T-helper 2 cell treated with Interferon-gamma antibody and Interleukin-4, amounts not matched to agents 5 μg/mL and 100 μg/mL, for 36 hours (primary cell): ENCODE measurements at places on chromosomes 1 and 21.
A peak's percentile ranks its signal among the peaks of the same experiment; 100 is the strongest.

GRCh38 chr1:181318858-181319235 is 164.5 kb upstream of the CACNA1E start:
- no peak for DNase-seq
- peak overlapping the region; percentile 1 for H3K4me3 ChIP-seq
- peaks cover 10% of the 10 kb centered on the region for H3K4me1 ChIP-seq
- peaks cover 69% of the 10 kb centered on the region for H3K27me3 ChIP-seq

DNA sequence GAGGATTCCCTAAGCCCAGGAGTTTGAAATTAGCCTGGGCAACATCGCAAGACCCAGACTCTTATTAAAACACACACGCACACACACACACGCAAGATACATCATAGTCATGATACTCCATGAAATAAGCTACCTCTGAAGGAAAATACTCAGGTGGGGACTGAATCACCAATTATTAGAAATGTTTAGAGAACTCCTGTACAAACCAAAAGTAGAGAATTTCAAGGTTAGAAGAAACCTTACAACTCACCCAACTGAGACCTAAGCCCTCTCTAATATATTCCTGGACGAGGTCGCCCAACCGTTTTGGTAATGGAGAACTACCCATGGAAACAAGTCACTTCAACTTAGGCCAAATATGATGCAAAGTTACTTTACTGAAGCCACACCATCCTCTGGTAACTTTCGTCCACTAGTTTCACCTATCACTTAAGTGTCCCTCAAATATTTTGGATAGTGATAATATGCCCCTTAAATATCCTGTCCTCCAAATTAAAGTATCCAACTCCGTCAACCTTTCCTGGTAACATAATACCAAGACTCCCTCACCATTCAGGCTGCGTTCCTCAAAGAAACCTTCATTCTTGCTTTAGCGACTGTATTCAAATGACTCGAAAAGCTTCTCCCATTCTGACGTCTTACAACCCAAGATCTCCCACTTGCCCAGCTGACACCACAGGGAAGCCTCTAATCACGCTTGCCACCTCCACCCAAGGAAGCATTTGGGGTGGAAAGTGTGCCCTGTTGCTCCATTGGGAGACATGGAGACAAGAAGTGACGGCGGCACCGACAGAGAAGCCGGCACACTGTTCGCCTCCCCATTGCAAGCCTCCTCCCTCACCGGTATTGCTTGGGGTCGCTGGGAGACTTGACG is 856 bp downstream of the NRDC start:
- H3K4me3 ChIP-seq = no peak overlapping the region
- peak; percentile 9 for DNase-seq
- peaks cover under 1% of the 10 kb centered on the region for H3K27me3 ChIP-seq
- H3K4me1 ChIP-seq = peaks cover 28% of the 10 kb centered on the region
- H3K36me3 ChIP-seq = peaks cover 25% of the 10 kb centered on the region
- no peak overlapping the region for H3K27ac ChIP-seq

- H3K36me3 ChIP-seq = no peaks in the 10 kb centered on the region
- no peaks in the 10 kb centered on the region for H3K4me1 ChIP-seq
- H3K27me3 ChIP-seq = peaks cover 2% of the 10 kb centered on the region
- H3K4me3 ChIP-seq = no peak overlapping the region
Measured at GRCh38 chr1:208036106-208036808, 125.3 kb upstream of the CD34 start.

- peak overlapping the region; percentile 96 for H3K27ac ChIP-seq
- H3K4me3 ChIP-seq = peak overlapping the region; percentile 96
- DNase-seq = no peak
Measured at GRCh38 chr1:32223683-32224082, 1.5 kb downstream of the EIF3I start.

DNA sequence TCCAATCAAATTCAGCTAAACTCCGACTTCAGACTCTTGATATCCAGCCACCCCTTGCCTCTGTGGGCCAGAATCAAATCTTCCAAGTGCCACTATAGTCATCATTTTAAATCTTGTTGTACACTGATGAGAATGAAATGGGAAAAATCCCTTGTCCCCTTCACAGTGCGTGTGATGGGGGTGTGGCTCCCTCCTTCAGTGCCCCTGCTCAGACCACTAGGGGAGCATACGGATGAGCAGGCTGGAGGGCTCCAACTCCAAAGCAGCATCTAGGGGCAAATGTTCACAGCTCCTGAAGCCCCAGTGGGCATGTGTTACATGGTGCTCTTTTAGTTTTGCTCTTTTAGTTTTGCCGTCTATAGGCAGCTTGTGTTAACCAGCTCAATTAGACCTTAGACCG is 35.4 kb upstream of the HSD3B1 start:
- peaks cover 6% of the 10 kb centered on the region for H3K4me1 ChIP-seq
- H3K36me3 ChIP-seq = no peaks in the 10 kb centered on the region
- peaks cover 3% of the 10 kb centered on the region for H3K27me3 ChIP-seq
- DNase-seq = no peak

GRCh38 chr1:206011057-206011456 is 7.9 kb upstream of the RAB7B start:
- DNase-seq = peak; percentile 23
- peaks cover 5% of the 10 kb centered on the region for H3K27me3 ChIP-seq
- no peak overlapping the region for H3K27ac ChIP-seq
- H3K4me1 ChIP-seq = peaks cover 10% of the 10 kb centered on the region
- H3K4me3 ChIP-seq = no peak overlapping the region
- H3K36me3 ChIP-seq = no peaks in the 10 kb centered on the region

DNA sequence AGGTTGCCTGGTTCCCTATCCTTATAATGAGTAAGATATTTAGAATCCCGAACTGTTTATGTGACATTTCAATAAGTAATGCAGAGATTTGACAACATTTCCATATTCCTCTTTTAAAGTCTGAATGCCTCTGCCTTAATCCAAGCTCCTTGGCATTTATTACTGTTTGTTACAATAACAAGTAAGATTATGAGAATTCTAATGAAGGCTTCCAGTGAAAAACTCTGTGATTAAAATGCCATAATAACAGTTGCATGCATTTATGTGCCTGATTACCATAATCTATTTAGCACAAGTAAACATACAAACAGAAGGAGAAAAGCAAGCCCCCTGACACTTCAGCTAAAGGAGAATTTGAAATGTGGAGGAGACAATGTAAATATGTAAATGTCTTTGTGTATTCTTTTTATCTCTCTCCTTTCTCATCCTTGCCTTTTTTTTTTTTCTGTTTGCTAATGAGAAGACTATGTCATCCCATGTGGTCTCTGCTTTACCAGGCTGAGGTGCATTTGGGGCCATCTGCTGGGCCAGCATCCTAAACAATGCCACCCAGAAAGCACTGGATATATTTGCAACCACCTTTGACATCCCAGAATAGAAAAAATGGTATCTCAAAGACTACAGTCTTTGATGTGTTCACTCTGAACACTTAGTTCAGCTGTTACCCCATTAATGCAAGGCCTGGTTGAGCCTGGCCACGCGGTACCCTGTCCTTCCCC is 17.2 kb upstream of the OLIG2 start:
- peaks cover 26% of the 10 kb centered on the region for H3K27me3 ChIP-seq
- H3K4me1 ChIP-seq = no peaks in the 10 kb centered on the region
- DNase-seq = no peak

GRCh38 chr1:13661539-13661938 is 38.4 kb upstream of the PRDM2 start:
- no peak for DNase-seq
- H3K36me3 ChIP-seq = no peaks in the 10 kb centered on the region
- H3K27ac ChIP-seq = no peak overlapping the region
- H3K27me3 ChIP-seq = peaks cover 4% of the 10 kb centered on the region

DNA sequence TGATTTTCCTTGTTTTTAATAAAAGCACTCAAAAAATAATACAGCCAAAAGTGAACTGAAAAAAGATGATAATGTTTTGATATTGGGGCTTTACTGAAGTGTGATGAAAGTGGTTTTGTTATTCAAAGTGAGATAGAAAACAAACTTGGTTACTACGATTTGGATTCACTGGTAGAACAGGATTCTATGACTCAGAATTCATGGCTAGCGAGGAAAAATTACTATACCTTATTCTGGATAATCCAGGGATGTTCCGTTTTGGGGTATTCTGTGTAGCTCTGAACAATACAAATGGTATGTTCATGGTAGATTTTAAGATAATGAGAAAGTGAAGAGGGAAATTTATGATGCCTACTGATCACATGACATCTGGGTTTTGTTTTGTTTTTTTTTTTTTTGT is 117.7 kb downstream of the NRDC start:
- DNase-seq = no peak
- peaks cover 6% of the 10 kb centered on the region for H3K36me3 ChIP-seq
- no peak overlapping the region for H3K4me3 ChIP-seq

DNA sequence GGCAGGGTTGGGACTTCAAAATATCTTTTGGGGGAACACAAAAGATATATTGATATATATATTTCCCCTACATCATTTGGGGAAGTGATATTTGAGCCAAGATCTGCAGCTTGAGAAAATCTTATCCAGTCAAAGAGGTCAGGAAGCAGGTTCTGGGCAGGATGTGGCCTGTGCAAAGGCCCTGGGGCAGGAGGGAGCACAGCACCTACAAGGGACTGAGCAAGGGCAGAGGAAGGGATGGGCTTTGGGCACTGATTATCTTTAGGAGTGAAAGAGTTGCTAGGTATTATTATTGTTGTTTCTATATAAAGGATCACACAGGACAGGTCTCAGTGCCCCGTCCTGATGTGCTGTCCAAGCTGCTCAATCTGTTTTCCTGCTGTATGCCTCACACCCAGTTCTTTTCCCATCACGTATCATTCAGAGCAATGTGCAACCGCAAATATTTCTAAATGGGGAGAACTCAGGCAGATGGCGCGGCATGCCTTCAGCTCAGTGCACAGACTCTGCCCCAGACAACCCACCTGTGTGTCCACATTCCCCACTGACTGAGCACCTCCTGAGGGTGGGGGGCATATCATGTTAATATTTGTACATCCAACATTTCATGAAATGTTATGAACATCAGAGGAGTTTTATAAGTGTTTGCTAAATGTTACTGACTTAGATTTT is 28.1 kb upstream of the GPR137B start:
- DNase-seq = no peak
- H3K27me3 ChIP-seq = peaks cover 10% of the 10 kb centered on the region
- no peaks in the 10 kb centered on the region for H3K4me1 ChIP-seq

GRCh38 chr1:907611-908451 is 15.9 kb upstream of the SAMD11 start:
- peaks cover 58% of the 10 kb centered on the region for H3K27me3 ChIP-seq
- H3K4me1 ChIP-seq = no peaks in the 10 kb centered on the region
- H3K36me3 ChIP-seq = no peaks in the 10 kb centered on the region
- no peak overlapping the region for H3K4me3 ChIP-seq

DNA sequence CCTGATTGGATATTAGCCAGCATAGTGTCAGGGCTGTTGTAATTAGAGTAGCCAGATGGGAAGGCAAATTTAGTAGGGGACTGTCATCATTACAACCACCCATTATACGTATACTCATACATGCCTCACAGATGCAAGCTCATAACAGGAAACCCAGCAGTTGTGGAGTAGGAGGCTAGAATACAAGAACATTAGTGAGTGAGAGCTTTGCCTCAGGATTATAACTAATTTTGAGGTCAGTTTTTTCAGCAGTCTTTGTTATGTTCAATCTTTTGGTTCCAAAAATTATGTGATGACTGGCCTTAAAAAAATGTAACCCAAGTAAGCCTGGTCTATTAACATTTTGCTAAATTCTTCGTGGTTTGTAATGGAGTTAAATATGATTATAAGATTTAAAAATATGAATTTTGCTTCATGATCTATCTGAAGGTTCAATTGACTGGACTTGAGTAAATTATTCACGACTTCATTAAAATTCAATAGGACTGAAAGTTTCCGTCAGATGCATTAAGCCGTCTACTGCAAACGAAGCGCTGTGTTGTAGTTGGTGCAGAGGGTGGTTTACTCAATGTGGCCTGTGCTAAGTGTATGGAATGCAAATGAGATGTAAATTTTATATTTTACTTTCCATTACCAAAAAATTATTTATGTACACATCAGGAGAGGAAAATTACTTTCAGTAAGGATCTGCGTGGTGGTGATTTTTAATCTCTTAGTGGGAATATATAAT is 48.8 kb downstream of the KCNK1 start:
- peaks cover 6% of the 10 kb centered on the region for H3K4me1 ChIP-seq
- H3K27ac ChIP-seq = no peak overlapping the region
- DNase-seq = no peak
- no peak overlapping the region for H3K4me3 ChIP-seq
- peaks cover 6% of the 10 kb centered on the region for H3K36me3 ChIP-seq
- H3K27me3 ChIP-seq = no peaks in the 10 kb centered on the region

DNA sequence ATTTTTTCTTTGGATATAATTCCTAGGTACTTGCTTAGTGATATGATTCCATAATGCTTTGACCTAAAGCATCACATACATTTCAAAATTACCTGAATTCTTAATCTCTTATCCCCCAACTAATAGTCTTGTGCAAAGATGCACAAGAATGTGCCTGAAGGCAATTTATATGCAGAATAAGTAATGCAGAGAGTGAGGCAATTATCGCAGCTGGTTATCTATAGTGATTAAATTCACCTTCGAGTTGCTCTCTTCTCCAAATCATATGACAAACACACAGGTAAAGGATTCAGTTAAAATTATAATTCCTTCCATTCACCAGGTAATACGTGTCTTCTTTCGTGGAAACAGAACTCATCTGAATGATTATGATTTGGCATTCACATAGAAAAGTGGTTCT is 717.3 kb downstream of the MRPL39 start:
- no peak overlapping the region for H3K4me3 ChIP-seq
- no peaks in the 10 kb centered on the region for H3K36me3 ChIP-seq
- H3K27me3 ChIP-seq = no peaks in the 10 kb centered on the region
- no peak overlapping the region for H3K27ac ChIP-seq
- no peak for DNase-seq
- no peaks in the 10 kb centered on the region for H3K4me1 ChIP-seq

DNA sequence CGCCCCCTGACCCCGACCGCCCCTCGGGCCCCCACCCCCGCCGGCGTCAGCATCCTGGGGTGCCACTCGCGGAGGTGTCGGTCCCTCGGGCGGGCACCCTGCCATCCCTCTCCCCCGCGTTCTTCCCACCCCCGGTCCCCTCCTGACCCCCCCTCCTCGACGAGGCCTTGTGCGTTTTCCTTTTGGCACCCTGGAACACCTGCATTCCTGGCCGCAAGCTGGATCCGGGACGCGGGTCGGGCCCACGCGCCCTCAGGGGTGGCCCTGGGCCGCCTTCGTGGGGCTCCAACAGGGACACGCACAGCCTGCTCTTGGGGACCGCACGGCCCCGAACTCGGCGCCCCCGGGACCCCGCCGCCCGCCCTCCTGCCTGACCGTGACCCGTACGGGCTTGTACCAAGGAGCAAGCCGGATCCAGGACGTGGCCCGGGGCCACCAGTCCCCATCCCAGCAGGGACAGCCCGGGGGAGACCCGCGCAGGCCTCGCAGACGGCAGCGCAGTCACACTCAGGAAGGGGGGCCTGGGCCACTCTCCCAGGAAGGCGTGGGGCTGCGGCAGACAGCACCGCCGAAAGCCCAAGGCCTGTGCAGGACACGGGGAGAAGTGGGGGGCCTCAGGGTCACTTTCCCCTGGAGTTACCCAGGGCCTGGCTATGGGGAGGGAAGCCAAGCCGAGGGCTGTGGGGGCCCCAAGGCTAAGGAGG is 579 bp upstream of the SLC19A1 start:
- no peak for DNase-seq
- H3K36me3 ChIP-seq = no peaks in the 10 kb centered on the region
- H3K4me3 ChIP-seq = no peak overlapping the region
- H3K27ac ChIP-seq = no peak overlapping the region
